ENCODE measurements at places on chromosomes 4 and X. TPM values are rescaled to one million over a fixed set of nuclear protein-coding genes. Genes with fewer than 3 reads are reported as not detected.

DNA sequence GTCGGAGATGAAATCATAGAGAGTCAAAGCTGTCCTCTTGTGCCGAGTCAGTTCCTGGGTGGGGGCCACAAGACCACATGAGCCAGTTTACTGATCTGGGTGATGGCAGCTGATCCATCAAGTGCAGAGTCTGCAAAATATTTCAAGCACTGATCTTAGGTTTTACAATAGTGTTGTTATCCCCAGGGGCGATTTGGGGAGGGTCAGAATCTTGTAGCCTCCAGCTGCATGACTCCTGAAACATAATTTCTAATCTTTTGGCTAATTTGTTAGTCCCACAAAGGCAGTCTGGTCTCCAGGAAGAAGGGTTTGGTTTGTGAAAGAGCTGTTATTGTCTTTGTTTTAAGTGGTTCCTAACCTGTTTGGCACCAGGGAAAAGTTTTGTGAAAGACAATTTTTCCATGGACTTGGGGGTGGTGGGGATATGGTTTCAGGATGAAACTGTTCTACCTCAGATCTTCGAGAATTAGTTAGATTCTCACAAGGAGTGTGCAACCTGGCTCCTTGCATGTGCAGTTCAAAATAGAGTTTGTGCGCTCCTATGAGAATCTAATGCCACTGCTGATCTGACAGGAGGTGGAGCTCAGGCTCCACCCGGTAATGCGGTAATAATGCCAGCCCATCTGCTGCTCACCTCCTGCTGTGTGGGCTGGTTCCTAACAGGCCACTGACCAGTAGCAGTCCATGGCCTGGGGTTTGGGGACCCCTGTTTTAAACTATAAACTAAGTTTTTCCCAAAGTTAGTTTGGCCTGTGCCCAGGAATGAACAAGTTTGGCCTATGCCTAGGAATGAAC, 29.2 kb downstream of the METAP1 start:
- DNase-seq, result no peak
- no peak overlapping the region for H3K27ac ChIP-seq
- no peaks in the 10 kb centered on the region for H3K27me3 ChIP-seq
- no peaks in the 10 kb centered on the region for H3K36me3 ChIP-seq

DNA sequence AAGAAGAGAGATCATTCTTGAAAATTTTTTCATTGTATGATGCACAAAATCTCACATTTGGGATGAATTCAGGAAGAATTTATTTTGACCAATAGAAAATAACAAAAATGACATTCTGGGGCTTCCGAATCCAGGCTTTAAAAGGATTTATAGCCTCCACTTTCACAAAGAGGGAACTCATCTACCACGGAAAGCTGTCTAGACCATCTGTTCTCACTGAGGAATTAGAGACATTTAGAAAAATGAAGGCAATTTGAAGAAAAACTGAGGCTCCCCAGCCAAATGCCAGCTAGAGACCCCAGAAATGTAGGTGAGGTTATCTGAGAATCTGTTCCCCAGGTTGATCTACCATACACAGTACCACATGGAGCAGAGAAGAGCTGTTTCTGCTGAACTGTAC, 464.3 kb downstream of the TMA16 start:
- H3K4me3 ChIP-seq, result no peak overlapping the region
- no peaks in the 10 kb centered on the region for H3K36me3 ChIP-seq
- H3K27ac ChIP-seq, result no peak overlapping the region

DNA sequence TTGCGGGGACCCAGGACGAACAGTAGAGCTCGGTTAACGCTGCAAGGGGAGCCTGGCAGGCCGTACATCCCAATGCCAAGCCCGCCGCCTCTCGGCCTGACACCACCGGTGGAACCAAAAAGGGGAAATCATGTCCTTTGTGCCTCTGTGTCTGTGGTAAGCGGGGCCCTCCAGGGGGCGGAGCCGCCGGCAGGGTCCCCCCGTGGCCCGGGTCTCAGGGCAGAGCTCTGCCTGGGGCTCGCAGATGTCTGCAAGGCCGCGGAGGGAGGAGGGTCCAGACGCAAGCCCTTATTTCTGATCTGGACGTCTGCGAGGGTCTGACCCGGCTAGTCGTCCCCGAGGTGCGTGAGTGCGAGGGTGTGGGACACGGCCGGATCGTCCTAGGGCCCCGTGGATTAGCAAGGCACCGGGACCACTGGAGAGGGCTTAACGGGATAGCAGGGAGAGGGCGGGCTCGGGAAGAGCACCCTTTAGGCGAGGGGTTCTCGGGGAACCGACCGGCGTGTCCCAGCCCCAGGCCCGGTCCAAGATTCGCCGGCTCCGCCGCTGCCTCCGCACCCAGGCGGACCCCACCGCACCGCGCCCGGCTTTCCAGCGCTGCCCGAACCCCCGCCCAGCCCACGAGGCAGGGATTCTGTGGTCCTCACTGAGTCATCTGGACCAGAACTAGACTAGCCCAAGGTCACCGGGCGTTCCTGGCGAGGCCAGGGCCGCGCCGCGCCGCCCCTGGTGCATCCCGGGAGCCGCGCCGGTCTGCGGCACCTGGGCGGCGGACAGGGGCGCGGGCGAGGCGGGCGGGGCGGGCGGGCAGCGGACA, 863 bp upstream of the FAM193A start:
- no peaks in the 10 kb centered on the region for H3K27me3 ChIP-seq
- H3K36me3 ChIP-seq, result no peaks in the 10 kb centered on the region
- peak overlapping the region; percentile 93 for H3K27ac ChIP-seq
- H3K4me3 ChIP-seq, result peak overlapping the region; percentile 83
- peak; percentile 20 for DNase-seq

PRDM5 gene
- total RNA-seq, result 33.5 TPM

GRCh38 chr4:54915276-54915675, 210.1 kb downstream of the KDR start:
- no peaks in the 10 kb centered on the region for H3K27me3 ChIP-seq
- H3K27ac ChIP-seq, result no peak overlapping the region
- H3K4me1 ChIP-seq, result no peaks in the 10 kb centered on the region
- no peak for DNase-seq
- no peak overlapping the region for H3K4me3 ChIP-seq
- no peaks in the 10 kb centered on the region for H3K36me3 ChIP-seq

CNKSR2 gene
- total RNA-seq, result 83.9 TPM

SAGE1 gene
- total RNA-seq, result not detected

CT45A2 gene
- total RNA-seq, result not detected

DNA sequence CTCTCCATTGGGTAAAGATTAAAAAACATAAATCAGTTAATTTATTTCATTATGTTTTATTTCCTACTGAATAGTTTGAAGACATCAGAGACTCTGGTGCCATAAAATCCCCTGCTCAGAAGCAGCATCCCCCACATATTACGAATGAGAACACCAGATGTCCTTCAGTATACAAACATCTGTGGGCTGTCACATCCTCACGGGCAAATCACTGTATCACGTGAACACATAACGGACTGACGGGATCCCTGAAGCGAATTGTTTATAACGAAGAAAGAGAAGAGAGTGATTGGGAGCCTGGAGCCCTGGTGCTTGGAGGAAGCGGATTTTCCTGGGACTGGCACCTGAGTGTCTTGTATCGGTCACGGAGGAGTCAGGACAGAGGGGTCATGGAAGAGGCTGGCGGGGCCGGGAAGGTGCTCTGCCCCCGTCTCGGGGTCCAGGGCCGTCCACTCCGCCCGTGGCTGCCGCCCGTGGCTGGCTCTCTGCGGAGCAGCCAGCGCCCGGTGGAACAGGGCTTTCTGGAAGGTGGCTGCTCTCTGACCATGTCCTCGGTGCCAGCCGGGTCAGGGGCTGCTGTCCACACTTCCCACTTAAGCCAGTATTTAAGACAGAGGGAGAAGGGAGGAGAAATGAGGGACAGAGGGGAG, 452.7 kb upstream of the FAT1 start:
- no peaks in the 10 kb centered on the region for H3K27me3 ChIP-seq
- no peaks in the 10 kb centered on the region for H3K36me3 ChIP-seq
- no peak for DNase-seq
- no peak overlapping the region for H3K4me3 ChIP-seq
- no peaks in the 10 kb centered on the region for H3K4me1 ChIP-seq
